ENCODE measurements at places on chromosomes 3 and 15.

DNA sequence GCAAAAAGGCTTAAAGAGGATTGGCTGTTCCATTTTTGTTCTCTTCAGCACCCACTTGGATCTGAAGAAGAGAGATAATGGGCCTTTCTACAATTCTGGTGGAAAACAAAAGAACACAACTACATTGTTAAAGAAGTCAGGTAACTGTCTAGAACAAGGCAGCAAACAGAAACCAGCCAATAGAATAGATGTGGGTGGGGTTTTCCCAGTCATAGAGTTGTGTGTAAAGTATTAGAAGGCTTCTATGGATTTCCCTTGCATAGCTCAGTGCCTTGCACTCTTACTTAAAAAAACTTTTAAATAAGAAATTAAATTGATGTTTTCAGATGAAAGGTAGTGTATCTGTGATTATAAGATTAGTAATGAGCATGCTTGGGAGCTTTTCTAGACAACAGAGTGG lies 462.7 kb upstream of the ATP11B start:
- DNase-seq: no peak

GRCh38 chr15:61396235-61396919 lies 167.3 kb upstream of the RORA start:
- DNase-seq: no peak

DNA sequence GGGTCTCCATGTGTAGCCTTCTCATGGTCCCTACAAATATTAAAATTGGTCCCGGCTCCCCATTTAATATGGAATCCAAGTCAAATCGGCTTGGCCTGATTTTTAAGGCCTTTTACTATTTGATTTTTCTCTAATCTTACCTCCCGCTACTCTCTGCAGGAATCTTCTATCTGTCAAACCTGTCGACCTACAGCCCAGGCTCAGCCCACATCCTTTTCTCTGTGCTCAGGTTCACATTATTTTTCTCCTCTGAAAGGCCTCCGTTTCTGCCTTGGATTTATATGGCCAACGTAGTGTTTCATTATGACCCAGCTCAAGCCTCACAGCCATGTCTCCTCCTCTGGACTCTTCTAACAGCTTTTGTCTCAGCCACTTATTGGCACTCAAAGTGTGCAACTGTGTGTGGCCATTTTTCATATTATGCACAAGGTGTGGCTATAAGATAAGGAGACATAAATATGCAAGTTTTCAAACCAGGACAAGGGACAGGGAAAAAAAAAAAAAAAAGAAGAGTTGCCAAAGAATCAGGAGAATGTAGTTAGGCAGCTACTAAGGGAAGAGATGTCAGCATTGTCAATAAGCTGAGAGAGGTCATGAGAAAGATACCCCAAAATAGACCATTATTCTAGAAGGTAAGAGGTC lies 2.1 kb upstream of the GLCE start:
- peak; percentile 69 for DNase-seq

DNA sequence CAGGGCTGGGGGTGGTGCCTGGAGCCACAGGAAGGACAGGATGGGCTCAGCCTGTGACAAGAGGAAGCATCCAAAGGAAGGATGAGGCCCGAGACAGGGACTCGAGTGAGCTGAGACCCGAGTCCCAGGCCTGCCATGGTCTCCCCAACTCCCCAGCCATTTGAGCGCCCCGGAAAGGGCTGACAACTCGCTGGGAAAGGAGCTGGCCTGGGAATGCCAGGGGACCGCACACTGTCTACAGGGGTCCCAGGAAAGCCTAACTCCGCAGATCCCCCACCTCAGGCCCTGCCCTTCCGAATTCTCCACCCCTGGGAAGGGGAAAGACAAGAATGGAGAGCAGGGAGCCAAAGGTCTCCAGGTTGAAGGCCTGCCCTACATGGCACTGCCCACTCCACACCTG lies 21.0 kb upstream of the SHISA5 start:
- no peak for DNase-seq

GRCh38 chr3:73855813-73856212 lies 231.1 kb upstream of the PDZRN3 start:
- DNase-seq: no peak

DNA sequence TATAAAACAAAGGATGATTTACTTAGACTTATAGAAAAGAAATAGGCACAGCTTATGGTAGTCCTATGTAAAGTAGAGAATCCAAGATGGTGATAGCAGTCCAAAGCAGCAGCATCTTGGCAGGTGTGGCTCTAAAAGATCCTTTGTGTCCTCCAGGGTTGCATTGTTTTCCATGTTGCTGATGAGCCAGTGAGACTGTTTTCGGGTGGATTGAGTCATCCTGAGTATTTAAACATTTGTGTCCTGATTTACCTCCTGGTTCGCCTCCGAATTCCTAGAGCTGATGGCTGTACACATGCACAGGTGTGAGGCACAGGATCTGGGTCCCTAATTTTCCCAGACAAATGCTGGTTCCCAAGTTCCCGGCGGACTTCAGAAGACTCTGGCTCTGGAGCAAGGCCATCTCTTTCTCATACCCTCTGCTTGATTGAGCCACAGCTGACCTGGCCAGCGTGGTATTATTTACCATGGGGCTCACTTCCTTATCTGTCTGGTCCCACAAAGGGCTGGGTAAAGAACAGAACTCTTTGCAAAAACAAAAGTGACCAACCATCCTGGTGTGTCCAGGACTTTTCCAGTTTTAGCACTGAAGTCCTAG lies 51.0 kb downstream of the ARNT2 start:
- no peak for DNase-seq

DNA sequence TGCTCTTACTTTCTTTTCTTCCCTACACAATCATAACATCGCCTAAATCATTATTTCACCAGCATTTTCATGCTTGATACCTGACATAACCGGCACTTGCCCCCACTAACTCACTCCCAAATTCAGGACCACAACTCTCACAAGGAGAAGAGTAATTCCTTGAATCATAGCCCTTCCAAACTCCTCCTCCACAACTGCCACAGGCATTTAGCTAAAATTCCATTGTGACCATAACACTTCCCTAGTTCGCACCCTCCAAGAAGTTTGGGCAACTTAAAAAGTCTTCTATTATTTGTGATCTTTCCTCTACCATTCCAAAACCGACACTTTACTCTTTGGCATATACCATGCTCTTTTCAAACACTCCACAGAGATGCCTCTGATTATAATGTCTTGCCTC lies 59.4 kb upstream of the XRN1 start:
- no peak for DNase-seq

DNA sequence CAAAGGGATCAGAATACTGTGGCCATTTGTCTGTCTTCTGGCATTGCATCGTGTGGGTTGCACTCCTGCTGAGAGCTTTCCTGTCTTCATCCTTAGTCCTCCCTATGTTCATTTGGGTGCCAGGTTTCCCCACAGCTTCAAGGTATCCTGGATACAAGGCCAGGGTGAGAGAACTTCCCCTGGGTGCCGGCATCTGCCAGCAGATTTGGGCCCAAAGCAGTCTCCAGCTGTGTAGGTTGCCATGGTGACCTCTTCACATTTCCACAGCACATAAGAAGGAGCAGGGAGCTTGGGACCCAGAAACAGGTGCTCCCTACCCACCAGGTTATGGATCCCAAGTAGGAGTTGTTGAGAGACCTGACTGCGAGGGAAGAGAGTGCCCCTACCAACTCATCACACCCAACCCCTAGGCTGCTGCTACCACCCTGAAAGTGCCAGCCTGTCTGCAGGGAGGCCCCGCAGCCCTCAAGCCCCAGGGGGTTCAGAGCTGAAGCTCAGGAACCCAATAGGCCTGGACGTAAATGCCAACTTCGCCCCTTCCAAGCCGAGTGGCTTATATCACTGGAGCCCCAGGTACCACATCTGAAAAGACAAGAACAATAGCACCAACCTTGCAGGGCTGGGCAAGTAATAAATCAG lies 19.9 kb downstream of the TTC21A start:
- no peak for DNase-seq
